ENCODE measurements at places on chromosomes 6 and 20. TPM values are rescaled to one million over a fixed set of nuclear protein-coding genes. Genes with fewer than 3 reads are reported as not detected.

KIF6 gene
- total RNA-seq: 0.08 TPM

VSTM2L gene
- total RNA-seq: 1.4 TPM

SPAG4 gene
- total RNA-seq: 4.7 TPM

RFX6 gene
- not detected for total RNA-seq

BHLHE23 gene
- total RNA-seq: not detected

OR2B6 gene
- not detected for total RNA-seq

Data from fibroblast of the aortic adventitia (primary cell).